Mesenteric fat pad (tissue), 1 donor: ENCODE measurements at places on chromosomes 13 and 19. TPM values are rescaled to one million over a fixed set of nuclear protein-coding genes. Genes with fewer than 3 reads are reported as not detected.
A peak's percentile ranks its signal among the peaks of the same experiment; 100 is the strongest.

The PSG7 gene
- total RNA-seq, result not detected

The TMEM205 gene
- 54.3 TPM for total RNA-seq

GRCh38 chr19:30373593-30373992, 1.4 kb downstream of the ZNF536 start:
- DNase-seq, result peak; percentile 14

GRCh38 chr13:109807345-109807744, 21.0 kb upstream of the IRS2 start:
- DNase-seq, result no peak

DNA sequence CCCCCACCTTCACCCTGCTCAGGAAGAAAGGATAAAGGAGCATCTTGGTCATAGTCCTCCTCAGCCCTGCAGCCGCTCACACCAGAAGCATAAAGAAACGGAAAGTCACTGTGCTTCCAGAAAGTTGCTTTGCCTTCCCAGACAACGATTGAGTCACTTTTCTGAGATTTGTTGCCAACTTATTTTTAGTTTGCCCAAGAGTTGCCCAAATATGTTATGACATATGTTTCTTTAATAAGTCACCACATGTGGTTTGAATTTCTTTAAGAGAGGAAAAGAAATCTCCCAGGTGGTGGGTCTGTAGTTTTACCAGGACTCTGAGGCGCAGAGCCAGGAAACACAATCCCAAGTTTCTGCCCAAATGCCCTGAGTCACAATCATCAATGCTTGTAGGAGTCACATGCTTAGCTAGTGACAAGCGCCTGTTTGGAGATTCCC, 63.4 kb upstream of the LRCH1 start:
- no peak for DNase-seq

GRCh38 chr13:52118095-52118494, 10.8 kb downstream of the NEK5 start:
- DNase-seq, result no peak

GRCh38 chr13:46606970-46607369, 54.0 kb downstream of the LRCH1 start:
- DNase-seq, result no peak

- DNase-seq, result no peak
Measured at GRCh38 chr19:54731191-54731590, 6.9 kb downstream of the KIR3DL3 start.

GRCh38 chr13:31749929-31750328, 10.6 kb downstream of the RXFP2 start:
- DNase-seq, result no peak

DNA sequence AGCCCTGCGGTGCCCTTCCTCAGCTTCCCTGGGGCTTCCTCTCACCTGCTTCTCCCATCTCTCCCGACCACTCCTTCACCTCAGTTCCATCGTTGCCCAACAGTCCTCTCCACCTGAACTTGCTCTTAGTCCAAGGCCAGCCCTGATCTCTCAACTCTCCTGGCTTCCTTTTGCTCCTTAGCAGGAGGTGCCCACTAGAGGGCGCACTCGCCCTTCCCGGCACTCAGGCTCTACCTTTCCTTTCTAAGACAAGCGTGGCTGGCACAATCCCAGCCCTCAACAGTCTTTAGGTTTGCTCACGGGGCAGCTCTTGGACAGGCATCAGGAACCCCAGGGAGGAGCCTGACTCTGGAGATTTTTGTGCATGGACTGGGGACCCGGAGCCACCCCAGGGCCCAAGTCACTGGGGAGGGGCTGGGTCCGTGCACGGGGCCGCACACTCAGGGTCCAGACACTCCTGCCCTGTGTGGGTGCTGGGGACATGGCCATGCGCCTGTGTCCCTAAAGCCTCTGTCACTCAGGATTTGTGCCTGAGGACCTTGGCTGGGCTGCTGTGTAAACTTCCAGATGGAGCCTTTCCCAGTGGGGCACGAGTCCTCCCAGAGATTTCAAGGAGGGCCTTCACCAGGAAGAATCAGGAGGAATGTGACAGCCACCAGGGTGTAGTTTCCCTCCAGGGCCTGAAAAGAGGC, 12.1 kb upstream of the CEACAM8 start:
- no peak for DNase-seq

GRCh38 chr19:18507727-18508440, 14.0 kb downstream of the ELL start:
- no peak for DNase-seq

GRCh38 chr13:93450761-93451160, 224.2 kb downstream of the GPC6 start:
- no peak for DNase-seq

DNA sequence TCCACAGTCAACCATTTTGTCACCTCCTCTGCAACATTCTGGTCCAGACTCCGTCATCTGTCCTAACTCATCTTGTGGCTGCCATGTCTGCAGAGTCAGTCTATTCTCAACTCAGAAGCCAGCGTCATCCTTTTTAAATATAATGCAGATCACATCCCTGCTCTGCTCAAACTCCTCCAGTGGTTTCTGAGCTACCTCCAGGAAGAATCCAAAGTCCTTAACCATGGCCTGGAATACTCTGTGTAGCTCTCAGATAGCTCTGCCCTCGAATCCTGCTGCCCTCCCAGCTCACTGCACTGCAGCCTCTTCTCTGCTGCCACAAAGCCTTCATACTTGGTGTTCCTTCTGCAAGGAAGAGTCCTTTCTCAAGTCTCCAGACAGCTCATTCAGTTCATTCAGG, 190.8 kb downstream of the FOXO1 start:
- DNase-seq, result peak; percentile 37
